Activated CD4-positive, alpha-beta memory T cell treated with anti-CD3 and anti-CD28 coated beads for 36 hours (primary cell): ENCODE measurements at places on chromosomes 3 and 15.

DNA sequence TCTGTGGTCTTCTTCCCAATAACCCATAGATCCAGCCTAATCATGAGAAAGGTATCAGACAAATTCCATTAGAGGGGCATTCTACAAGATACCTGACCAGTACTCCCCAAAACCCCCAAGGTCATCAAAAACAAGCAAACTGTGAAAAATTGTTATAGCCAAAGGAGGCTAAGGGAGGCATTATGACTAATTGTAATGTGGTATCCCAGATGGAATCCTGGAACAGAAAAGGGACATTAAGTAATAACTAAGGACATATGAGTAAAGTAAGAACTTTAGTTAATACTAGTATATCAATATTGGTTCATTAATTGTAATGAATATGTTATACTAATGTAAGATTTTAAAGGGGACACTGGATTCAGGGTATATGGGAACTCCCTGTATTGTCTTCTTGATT lies 20.4 kb downstream of the SPTSSB start:
- DNase-seq: no peak

GRCh38 chr15:49179433-49180190 lies 9.6 kb downstream of the GALK2 start:
- DNase-seq: no peak

DNA sequence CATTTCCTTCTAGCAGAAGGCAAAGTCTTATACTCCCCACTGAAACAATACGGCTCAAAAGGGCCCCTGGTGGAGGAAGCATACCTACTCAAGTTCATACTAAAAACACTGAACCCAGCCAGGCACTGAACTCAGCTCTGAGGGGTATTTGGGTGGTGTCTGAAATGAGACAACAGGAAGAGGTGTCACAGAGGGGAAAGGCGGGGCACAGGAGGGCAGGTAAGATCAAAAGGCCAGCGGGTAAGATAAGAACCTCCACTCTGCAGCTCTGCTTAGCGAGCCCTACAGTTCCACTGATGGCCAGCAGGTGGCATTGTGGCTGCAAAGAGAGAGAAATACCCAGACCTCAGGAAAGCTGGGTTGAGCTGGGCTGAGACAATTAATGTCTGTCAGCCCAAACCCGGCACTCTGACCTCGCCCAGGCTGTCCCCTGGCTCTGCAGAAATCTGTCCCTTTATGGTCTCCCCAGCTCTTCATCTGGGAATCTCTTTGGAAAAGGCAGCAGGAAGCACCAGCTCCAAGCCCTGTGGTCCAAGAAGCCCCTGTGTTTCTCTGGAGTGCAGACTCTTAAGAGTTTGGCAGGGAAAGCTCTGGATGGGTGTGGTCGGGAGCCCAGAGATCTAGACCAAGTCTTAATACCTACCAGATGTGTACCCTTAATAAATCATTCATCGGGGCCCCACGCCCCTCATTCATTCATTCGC lies 8.4 kb downstream of the MFGE8 start:
- peak; percentile 96 for DNase-seq

DNA sequence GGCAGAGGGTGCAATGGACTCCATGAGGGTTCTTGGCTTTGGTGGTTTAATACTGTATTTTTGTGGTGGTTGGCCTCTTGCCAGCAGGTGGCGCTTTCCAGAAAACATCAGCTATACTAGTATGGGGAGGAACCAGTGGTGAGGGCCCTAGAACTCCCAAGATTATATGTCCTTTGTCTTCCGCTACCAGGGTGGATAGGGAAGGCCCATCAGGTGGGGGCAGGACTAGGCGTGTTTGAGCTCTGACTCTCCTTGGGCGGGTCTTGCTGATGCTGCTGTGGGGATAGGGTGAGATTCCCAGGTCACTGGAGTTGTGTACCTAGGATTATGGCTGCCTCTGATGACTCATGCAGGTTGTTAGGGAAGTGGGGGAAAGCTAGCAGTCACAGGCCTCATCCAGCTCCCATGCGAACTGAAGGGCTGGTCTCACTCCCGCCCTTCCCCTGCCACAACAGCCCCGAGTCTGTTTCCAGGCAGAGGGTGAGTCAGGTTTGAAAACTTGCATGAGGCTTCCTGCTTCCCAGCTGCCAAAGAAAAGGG lies 357.7 kb downstream of the OTOL1 start:
- DNase-seq: peak; percentile 13

DNA sequence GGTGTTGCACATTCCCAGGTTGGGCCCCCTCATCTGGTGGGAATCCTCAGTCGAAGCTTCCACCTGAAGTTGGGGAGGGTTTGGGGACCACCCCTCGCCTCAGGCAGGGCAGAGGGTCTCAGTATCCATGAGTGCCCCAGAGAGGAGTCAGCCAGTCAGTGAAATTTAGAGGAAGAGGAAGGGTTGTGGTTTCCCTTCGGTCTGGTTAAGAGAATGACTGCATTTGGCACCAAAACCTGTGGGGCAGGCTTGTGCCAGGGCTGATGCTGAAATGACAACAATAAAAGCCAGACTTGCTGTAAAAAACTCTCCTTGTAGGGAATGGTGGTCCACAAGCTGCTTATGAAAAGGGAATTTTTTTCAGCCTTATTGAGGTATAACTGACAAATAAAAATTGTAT lies 22.6 kb downstream of the LMCD1 start:
- no peak for DNase-seq

- DNase-seq: no peak
These were observed 81.9 kb downstream of the FMN1 start for GRCh38 chr15:33112541-33113105.

DNA sequence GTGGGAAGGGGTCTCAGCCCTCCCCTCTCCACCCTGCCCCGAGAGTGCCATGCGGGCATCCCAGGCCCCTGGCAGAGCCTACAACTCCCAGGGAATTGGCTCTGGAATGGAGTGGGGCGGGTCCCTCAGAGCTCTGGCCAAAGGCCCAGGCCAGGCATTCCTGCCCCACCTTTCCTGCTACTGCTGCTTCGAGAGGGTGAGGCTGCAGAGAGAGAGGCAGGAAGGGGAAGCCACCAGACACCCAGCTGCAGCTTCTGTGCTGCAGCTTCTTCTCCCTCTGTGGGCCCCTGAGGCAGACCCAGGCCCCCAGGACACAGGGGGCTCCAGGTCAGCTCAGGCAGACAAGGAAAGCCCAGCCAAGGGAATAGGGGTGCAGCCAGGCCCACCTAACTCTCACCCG lies 2.7 kb downstream of the ALS2CL start:
- no peak for DNase-seq

DNA sequence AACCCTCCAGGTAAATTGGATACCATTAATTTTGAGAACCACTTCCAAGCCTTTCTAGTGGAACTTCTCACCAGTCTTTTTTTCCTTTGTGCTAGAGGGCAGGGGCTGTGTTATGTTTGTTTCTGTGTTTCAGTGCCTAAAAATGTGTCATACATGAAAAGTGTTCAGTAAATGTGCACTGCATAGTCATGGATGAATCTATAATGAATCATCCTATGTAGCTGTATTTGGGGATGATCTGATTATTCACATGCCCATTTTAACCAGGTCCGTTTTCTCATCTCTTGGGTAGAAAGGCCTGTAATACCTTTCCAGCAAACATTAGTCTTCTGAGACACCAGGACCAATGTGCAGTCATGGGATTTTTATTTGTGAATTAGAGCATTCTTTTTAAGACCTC lies 583.0 kb upstream of the GOLIM4 start:
- DNase-seq: no peak

- DNase-seq: no peak
These were observed 397.7 kb downstream of the CACNA2D3 start for GRCh38 chr3:54520060-54520459.

DNA sequence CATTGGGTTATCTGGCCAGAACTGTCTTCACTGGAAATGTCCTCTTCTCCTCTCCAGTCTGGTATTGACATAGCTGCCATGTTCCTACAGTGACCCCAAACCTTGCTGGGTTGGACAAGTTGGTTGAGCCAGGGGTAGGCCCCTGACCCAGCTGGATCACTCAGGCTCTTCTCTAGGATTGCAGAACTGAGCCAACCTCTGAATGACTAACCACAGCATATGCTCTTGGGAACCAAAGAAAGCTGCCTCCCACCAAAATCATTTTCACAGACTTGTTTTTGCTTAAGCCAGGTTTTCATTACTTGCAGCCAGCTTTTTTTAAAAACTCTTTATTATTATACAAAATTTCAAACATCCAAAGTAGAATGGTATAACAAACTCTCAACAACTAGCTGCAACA lies 41.4 kb downstream of the FSIP1 start:
- DNase-seq: no peak

DNA sequence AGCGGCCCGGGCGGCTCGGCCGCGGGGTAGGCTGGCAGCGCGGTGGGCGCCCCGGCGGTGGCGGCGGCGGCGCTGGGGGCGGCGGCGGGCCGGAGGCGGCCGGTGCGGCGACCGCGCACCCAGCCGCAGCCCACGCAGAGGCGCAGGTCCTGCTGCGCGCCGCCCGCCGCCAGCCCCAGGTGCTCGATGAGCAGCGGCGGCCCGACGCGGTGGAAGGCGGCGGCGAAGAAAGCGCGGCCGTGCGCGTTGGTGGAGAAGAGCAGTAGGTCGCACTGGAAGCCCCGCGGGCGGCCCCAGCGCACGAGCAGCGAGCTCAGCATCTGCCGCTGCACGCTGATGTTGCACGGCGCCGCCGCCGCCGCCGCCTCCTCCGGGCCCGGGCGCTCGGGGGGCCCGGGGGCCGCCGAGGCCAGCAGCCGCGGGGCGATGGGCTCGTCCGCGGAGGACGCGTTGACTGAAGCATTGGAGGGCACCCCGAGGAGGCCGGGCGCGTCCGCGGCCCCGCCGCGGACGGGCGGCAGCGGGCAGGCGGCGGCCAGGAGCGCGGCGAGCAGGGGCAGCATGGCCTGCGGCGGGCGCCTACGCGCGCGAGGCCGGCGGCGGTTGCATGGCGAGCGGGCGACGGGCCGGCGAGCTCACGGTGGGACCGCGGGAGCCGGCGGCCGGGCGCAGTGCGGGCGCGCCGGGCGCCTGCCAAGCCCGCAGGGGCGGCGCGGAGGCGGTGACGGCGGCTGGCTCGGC lies 452 bp downstream of the TMEM158 start:
- DNase-seq: peak; percentile 50

DNA sequence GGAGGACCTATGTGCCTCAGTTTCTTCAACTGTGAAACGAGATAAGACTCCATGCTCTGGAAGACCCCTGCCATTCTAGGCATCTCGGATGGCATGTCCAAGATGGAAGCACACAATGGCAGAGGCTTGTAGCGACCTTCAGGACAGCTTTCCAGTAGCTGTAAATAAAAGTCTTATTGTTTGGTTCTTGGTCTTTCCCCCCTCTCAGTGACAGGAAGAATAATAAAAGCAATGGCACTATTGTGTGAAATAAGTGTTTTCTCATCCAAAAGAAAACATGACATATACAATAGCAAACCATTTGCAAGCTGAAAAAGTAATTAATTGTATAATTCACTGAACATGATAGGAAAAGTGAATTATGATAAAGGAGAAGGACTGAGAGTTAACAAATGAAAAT lies 32.5 kb upstream of the CD47 start:
- DNase-seq: no peak

DNA sequence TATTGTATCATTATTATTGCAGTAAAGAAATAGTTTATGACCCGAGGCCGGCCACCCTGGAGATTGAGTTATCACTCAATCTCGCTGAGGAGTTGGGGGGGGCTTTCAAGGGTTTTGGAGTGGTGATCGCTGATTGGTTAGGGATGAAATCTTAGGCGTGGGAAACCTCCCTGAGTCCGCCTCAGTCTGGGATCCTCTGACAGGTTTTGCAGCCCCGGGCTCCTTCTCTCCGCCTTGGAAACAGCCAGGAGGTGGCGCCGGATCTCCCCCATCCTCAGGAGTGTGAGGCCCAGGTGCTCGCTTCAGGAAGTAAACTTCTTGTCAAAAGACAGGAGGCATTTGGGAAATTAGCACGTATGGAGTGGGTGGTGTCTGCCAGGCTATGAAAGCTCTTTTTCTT lies 41.1 kb upstream of the SEC61A1 start:
- DNase-seq: peak; percentile 38

GRCh38 chr15:66905954-66906353 lies 159.4 kb upstream of the SMAD3 start:
- no peak for DNase-seq

DNA sequence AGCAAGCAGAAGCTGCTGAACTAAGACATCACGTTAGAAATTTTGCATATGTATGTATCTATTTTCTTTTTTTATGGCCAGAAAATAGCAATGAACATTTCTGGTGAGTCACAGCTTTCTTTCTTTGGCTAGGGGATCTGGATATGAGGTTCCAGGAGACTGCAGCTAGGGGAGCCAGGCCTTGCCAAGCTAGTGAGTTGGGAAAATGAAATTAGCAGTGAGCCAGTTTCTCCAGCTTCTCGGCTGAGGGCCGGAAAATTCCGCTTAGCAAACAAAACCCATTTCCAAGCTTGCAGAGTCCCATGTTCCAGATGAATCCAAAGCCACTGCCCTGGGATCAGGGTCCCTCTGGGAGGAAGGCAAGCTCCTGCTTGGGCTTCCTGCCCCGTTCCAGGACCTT lies 137.6 kb downstream of the SRGAP3 start:
- DNase-seq: no peak

DNA sequence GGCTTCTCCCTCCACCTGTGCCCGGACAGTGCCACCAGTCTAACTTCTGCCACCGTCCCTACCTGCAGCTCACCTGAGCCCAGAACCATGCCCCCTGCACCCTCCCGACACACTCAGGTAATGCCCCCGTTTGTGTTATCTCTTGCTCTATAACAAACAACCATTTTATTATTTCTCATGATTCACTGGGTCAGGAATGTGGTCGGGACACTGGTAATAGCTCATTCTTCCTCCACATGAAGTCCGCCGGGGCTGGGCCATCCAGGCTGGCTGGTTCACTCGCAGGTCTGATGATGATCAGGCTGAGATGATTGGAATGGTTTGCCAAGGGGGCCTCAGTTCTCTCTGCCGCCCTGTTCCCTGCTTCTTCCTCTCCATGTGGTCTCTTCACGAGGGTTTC lies 20.3 kb upstream of the NR2E3 start:
- DNase-seq: no peak

GRCh38 chr3:153866901-153867300 lies 254.3 kb upstream of the ARHGEF26 start:
- no peak for DNase-seq

DNA sequence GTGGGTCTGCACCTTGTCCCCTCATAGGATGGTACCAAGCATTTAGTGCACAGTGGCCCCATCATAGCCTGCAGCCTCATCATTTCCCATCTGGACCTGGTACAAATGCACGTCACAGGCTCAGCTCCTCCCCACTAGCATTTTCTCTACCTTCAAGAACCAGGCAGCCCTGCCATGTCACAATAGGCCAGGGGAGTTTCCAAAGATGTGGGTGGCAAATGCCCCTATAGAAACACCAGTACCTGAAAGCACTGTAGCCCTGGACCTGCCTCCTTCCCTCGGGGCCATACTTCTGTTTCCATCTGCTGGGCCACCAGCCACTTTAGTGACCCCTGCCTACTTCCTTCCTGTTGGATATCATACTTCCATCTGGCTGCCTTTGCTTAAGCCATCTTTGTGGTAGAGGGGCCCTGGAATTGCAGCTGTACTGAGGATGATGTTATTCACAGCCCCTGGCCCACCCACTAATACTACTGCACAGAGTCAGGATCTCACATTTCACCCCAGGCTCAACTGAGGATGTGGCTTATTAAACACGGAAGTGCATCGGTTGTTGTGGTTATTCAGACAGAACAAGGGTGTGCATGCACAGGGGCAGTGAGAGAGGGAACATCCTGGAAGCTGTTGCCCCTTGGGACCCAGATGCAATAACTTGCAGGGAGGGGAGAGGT lies 3.8 kb downstream of the TCTA start:
- DNase-seq: peak; percentile 87
